ENCODE measurements at places on chromosomes 2 and 18.

DNA sequence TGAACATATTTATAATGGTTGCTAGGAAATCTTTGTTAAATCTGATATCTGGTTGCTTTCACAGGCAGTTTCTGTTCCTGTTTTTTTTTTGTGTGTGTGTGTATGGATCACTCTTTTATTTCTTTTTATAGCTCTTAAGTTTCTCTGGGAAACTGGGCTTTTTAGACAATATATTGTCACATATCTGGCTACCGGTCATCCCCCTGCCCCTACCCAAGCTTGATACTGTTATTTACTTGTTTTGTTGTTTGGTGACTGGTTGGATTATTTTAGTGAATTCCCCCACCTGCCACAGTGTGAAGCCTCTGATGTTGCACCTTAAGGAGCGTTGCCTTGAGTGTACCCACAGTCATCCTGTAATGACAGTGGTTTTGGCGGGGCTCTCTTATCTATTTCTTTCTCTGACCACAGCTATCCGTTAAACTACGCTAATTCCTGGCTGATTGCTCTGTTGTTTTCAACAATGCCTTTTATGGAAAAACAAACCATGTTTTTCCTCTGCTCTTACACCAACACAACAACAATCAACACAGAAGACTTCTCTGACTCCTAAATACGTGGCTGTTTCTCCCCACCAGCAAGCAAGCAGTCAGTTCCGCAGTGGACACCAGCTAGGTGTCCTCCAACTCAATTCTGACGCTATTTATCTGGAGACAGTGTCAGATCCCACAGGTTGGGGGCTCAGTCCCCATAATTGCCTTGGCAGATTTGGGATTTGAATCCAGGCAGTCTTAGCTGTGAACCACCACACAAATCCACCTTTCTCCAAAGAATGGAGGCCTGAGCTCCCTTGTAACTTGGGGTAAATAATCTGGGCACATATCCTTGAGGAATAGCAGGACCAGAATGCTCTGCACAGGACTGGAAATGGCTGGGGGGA lies 10.9 kb downstream of the GNLY start:
- no peak for DNase-seq

DNA sequence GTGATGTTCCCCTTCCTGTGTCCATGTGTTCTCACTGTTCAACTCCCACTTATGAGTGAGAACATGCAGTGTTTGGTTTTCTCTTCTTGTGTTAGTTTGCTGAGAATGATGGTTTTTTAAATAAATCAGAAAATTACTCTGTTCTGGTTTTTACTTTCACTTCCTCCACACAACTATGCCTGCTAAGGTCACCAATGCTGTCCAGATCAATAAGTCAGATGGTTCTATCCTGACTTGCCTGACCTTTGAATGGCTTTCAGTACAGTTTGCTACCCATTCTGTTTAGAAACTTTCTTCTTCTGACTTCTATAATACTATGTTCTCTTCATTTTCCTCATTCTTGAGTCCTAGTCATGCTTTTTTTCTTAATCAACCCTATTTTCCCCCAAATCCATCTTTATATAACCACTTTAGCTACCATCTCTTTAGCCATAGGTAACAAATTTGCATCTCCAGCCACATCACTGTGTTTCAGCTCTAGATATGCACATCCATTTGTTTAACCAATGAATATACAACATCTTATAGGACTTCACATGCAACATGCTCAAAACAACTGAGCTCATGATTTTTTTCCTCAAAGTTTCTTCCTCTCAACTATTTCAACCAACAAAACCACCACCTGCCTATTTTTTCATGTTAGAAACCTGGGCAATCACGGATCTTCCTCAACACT lies 58.8 kb upstream of the SLC38A11 start:
- no peak for DNase-seq

GRCh38 chr2:219689676-219690628 lies 62.5 kb downstream of the SLC4A3 start:
- peak; percentile 52 for DNase-seq

GRCh38 chr2:182558564-182558963 lies 131.7 kb upstream of the PDE1A start:
- DNase-seq: no peak

- no peak for DNase-seq
Measured at GRCh38 chr2:51413726-51414125, 381.8 kb upstream of the NRXN1 start.

DNA sequence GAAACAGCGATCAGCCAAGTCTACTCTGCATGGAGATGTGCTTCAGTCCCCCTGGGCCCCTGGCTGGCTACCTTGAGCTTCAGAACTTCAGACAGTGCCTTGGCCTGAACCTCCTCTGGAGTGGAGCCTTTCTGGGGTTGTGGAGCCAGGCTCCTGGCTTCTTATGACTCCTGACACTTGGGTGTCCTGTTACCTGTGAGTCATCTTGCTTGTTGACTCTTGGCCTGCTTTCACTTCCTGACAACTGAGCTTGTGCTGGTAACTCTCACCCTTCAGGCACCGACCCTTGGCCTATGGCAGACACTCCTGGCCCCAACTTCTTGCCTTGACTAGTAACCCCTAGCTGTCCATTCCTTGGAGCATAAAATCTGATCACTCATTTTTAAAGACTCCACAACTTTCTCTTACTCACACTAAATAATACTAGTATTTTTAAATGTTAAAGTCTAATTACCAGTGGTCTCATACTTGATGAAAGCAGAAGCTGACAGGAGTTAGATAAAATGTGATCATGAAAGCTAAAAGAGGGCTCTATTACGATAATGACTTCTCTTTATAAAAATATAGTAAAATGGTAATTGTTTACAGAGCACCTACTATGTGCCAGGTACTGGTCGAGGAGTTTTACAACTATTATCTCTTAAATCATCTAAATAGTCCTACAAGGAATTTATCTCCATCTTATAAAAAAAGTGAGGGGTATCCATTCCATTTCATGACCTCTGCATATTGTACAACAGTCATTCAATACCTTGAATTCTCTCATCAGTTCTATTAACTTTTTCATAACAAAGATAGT lies 46.3 kb upstream of the VIT start:
- DNase-seq: no peak

- DNase-seq: no peak
Measured at GRCh38 chr2:241933179-241933911, 63.8 kb downstream of the RTP5 start.

GRCh38 chr2:28348149-28348567 lies 44.5 kb upstream of the FOSL2 start:
- no peak for DNase-seq

DNA sequence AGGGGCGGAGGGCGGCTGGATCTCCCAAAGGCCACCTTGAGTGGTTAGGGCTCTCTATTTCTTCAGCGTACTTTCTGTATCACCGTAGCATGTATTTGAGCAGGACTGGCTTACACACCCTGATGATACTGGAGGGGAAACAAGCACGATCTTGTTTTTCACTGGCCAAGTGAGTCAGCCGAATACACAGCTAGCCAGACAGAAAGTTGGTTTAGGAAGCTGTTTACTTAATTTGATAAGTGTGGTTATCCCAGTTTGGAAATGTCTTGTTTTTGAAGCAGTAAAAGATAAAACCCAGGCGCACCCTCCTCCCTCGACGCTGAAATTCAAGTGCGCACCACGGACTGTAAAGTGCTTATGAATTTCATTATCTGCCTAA lies 582 bp downstream of the RIOK3 start:
- DNase-seq: no peak

GRCh38 chr2:237536617-237537016 lies 29.8 kb upstream of the PRLH start:
- no peak for DNase-seq

GRCh38 chr2:102033031-102033749 lies 41.4 kb downstream of the IL1R2 start:
- DNase-seq: peak; percentile 78

DNA sequence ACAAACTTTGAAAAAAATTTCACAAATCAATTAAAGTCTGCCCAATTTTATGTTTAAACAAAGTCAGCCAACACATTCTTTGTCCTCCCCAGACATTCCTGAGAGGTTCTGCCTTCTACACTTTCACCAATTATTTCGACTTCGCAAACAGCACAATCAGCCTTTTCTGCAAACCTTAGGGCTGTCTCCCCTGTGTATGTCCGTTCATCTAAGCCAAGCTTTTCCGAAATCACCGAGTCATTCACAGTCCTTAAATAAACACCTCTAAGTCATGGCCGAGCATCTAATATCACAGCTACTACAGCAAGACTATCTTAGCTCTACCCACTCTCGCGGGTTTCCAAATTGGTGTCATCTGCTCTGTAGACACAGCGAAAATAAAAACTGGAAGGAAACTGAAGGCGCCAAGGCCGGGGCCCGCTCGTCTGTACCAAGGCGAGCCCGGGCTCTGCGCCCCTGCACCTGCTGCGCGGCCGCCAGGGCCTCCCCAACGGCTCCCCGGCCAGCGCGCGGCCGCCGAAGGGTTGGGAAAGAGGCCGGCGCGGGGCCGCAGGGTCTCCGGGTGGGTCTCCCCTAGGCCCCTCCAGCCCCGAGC lies 730 bp downstream of the ODC1 start:
- no peak for DNase-seq

GRCh38 chr2:208142240-208142924 lies 3.6 kb downstream of the CRYGB start:
- no peak for DNase-seq

DNA sequence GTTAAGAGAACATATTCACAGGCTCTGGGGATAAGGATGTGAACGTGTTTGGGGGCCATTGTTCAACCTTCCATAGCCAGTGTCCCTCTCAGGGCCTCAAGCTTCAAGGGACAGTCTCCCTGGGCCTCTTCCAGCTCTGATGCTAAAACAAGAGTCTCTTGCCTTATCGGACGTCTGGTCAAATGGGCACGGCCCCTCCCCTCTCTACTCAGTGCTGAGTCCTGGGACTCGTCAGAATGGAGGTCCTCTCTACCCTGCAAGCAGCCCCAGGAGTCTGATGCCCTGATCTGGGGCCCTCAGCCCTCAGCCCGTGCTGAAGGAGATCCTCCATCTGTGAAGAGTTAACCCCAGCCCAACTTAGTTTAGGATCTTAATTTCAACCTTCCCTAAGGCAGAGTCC lies 198.2 kb downstream of the ZFP36L2 start:
- no peak for DNase-seq

DNA sequence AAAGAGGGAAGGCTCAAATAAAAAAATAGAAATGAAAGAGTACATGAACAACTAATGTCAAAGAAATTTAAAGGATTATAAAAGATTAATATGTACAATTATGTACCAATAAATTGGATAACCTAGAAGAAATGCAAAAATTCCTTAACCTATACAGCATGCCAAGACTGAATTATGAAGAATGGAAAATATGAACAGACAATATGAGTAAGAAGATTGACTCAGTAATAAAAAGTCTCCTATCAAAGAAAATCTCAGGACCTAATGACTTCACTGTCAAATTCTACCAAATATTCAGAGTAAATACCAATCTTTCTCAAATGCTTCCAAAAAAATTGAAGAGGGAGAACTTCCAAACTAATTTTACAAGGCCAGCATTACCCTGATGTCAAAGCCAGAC lies 120.2 kb upstream of the SPOPL start:
- DNase-seq: no peak

DNA sequence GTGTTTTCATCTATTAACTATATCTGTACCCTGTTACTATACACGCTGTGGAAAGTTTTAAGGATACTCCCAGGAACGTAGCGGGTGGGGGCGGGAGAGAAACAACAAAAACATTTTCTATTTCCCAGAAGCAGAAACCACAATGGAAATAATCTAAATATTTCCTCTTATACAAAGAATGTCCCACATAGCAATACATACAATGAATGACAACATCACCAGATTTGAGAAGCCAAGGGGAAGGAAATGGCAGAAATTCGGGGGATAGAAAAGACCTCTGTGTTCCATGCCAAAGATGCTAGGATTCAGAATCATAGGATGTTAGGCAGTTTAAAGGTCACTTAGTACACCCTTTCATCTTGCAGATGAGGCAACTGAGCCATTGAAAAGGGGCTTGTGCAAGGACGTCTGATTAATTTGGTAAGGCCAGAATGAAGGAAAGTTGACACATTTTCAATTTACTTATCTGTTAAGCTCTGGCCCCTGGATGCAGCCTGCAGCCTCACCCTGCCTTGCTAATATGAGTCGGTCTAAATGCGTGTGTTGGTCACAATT lies 41.1 kb upstream of the SCYGR1 start:
- no peak for DNase-seq

DNA sequence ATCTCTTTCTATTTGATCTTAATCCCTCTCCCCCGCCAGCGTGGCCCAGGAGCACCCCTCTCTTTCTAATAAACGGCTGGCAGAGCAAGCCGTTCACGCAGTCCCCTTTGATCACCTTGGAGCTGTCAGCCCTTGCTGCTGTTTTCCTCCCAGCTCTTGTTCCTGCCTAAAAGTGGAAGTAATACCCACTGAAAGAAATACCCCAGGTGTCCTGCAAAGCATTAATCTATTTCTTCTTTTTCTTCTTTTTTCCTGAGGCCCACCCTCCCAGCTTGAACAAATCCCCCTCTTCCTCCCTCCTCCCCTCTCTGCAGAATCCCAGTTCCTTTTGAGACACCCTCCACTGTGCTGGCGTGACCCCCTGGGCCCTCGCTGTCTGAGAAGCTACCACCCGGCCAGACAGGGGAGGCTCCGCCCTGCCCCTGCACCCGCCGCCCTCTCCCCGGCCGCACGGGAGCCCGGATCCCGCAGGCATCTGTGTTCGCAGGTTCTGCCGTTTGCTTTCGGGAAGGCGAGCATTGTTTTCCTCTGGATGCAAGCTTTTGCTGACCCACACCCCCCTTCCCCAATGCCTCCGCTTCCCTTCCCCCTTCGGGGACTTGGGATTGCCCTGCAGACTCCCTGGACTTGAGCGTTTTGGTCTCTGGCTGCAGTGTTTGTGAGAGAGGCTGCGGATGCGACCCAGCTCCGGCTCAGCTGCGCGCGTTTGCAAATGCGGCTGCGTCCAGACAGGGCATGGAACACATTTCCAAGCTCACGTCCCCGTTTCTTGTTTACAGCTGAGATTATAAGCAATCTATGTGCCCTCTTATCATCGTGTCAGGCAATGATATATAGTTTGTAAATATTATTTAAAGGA lies 631.5 kb downstream of the NYAP2 start:
- DNase-seq: peak; percentile 83

DNA sequence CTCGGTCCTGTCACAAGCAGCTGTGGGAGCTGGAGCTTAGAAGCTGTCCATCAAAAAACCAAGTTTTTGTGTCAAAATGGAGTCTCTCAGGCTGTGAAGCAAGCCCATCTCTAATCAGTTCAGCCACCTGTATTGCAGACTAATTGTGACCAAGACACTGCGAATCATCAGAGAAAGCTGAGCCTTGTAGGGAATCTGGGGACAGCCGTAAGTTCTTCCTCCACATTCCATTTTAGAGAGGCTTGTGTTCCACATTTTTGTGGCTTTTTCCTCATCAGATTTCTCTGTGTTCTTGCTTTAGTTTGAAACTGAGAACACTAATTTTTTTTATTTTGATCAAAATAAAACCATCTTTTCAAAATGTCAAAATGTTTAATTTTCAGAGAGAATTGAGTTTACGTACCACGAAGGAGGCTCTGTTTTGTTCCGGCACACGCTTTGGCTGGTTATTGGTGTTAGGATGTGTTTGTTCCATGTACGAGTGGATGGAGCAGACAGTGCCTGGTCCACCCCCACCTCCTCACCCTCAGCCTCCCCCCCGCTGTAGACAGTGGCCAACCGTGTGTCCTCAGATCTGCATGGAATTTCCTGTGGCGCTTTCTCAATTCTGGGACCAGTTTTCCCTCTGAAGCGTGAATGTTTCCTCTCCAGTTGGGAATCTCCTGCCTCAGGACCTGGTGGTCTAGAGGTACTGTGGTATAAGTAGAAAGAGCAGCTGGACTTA lies 140.8 kb downstream of the AGAP1 start:
- no peak for DNase-seq

- DNase-seq: no peak
Measured at GRCh38 chr2:130834931-130835765, 1.6 kb upstream of the ARHGEF4 start.
